ENCODE measurements at places on chromosomes 7 and 10.

- DNase-seq: no peak
Measured at GRCh38 chr10:24475598-24475997, 248.1 kb downstream of the ARHGAP21 start.

DNA sequence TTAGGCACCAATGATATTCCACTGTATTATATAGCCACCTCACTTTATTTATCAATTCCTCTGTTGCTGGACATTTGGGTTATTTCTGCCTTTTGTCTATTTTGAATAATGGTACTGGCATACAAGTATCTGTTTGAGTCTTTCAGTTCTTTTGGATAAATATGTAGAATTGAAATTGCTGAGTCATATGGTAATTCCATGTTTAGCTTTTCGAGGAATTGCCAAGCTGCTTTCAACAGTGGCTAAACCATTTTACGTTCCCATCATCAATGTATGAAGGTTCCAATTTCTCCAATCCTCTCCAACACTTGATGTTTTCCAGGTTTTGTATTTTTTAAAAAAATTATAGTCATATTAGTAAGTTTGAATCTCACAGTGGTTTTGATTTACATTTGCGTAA lies 42.3 kb downstream of the JMJD1C start:
- DNase-seq: no peak

DNA sequence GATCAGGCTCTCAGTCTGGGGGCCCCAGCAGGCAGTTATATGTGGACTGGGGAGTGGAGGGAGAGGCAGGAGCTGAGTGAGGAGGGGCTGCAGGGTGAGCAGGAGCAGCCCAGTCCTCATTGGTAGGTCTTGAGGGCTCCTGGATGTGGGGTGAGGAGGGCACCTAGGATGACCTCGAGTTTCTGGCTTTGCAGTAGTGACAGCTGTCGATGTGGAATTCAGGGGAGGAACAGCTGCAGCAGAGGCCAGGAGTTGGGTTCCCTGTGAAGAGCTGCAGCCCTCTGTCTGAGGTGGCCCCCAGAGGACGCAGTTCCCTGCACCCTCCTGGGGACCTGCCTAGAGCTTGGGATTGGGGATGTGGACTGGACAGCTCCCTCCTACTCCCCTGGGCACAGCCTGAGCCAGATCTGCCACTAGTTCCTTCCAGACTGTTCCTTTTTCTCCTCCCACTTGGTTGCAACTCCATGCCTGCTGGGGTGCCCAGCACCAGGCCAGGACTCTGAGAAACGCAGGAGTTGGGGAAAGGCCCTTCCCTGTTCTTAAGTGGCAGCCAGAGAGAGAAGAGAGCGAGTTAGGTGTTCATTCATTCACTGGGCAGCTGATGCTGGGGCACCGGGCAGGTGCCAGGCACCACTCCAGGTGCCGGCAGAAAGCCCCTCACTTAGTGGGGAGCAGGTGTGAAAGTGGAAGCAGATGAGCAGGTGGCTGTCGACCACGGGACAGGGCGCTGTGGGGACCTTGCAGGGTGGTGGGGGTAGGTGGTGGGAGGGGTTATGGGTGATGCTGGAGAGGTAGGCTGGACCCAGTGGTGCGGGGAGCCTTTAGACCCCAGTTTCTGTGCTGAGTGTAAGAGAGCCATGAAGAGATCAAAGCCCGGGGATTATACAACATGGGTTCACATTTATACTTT lies 57.9 kb downstream of the PRF1 start:
- DNase-seq: no peak

DNA sequence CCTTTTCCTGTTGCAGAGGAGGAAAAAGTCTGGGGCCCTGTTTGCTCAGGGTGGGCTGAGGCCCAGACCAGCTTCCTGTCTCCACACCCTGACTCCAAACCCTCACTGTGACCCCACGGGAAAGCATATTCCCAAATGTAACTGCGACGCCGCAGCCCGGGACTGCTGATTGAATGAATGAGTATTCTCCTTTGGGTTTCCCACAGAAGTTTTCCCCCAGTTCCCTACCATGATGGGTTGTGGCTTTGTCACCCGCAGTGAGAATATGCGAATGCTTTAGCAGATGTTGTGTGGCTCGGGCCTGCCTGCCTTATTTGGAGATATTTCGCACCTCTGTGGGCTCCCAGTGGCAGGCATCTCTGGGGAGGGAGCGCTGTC lies 50.6 kb downstream of the MGMT start:
- no peak for DNase-seq

DNA sequence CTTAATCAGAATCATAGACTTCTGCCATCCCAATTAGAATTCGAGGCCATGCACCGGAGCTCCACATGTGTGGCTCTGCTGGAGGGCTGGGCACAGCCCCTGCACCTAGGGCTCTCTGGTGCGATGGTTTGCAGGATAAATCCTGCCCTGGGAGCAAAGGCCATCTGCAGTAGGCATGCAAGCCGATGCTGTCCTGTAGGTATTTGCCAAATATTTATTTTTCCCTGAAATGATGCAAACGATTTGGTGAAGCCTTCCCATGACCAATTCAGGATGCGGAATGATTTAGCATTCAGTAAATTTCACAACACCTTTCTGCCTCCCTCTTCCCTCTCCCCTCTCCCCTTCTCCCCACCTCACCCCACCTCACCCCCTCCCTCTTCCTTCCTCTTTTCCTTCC lies 170.6 kb downstream of the EBF3 start:
- DNase-seq: no peak

DNA sequence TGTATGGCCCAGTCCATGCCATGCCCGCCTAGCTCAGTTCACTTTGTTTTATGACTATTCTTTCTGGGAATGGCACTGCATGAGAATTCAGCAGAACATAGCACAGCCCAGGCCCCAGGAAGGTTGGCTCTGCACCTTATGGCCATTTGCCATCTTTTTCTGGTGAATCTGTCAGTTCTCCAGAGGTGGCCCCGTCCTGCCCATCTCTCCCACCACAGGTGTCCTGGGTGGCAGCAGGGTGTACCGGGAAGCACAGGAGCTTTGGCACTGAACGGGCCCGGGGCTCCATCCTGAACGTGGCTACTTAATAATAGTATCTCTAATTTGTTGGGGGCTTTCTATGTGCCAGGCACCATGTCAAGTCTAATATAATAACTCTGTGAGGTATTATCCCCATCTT lies 24.7 kb downstream of the GOLGA7B start:
- DNase-seq: no peak

DNA sequence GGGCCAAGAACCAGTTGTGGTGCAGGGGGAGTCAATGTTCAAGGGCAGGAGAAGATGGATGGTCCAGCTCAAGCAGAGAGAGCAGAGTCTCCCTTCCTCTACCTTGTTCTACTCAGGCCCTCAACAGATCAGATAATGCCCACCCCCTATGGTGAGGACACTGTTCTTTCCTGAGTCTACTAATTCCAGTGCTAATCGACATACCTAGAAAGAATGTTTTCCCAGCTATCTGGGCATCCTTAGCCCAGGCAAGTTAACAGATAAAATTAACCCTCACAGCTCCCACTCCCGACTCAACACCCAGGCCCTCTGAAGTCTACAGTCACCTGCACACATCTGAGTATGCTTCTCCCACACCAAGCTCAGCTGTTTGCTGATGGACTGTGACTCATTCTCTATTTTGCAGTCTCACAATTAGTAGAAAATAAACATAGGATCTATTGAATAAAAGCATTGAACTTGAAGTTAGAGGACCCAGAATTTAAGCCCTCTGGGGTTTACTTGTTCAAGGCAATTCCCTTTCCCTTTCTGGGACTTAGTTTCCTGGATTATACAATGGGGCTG lies 17.1 kb downstream of the COL13A1 start:
- no peak for DNase-seq

DNA sequence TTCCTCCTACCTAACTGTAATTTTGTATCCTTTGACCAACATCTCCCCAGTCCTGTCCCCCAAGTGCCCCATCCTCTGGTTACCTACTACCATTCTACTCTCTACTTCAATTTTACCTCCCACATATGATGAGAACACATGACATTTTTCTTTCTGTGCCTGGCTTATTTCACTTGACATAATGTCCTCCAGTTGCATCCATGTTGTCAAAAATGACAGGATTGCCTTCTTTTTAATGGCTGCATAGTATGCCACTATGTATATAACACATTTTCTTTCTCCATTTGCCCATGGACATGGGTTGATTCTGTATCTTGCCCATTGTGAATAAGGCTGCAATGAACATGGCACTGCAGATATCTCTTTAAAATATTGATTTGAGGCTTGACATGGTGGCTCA lies 33.7 kb downstream of the GLI3 start:
- DNase-seq: no peak

DNA sequence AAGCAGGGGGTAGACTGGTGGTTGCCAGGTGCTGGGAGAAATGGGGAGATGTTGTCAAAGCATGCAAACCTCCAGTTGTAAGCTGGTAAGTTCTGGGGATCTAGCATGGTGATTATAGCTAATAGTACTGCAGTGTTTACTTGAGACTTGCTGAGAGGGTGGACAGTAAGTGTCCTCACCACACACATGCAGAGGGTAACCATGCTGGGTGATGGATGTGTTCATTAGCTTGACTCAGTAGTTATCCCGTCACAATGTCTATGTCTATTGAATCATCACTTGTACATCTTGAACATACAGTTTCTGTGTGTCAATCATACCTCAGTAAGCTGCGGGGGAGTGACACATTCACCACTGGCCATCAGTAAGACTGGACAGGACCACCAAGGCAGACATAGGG lies 42.1 kb downstream of the GSDME start:
- no peak for DNase-seq

- no peak for DNase-seq
Measured at GRCh38 chr7:54545241-54545563, 3.0 kb downstream of the VSTM2A start.

DNA sequence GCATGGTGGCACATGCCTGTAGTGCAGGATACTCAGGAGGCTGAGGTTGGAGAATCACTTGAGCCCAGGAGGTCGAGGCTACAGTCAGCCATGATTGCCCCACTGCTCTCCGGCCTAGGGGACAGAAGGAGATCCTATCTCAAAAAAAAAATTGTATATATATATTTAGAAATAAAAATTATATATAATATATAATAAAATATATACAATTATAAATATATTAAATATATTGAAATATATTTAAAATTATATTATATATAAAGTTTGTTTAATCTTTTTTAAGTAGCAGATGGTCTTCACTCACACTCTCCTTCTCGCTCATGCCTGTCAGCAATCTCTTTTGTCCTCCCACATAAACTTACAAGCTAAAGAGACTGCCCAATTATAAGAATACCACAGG lies 58.5 kb downstream of the LMBR1 start:
- no peak for DNase-seq

GRCh38 chr7:158397885-158398284 lies 189.7 kb downstream of the PTPRN2 start:
- DNase-seq: no peak

DNA sequence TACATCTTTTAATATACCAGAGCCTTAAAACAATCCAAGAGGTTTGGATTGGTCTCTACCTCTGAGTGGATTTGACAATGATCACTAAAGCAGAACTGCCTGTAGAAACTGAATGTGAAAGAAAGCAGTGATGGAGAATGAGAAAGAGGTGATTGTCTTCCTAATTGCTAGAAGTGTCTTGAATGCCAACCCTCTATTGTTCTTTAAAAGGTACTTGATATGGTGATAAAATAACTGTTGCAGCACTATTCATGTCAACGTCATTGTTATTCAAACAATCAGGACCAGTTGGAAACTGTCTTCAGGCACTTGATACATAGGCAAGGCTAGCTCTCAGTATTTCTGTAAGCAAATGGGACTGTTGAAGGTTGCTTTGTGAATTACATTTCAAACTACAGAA lies 47.9 kb upstream of the ITPRID1 start:
- no peak for DNase-seq

DNA sequence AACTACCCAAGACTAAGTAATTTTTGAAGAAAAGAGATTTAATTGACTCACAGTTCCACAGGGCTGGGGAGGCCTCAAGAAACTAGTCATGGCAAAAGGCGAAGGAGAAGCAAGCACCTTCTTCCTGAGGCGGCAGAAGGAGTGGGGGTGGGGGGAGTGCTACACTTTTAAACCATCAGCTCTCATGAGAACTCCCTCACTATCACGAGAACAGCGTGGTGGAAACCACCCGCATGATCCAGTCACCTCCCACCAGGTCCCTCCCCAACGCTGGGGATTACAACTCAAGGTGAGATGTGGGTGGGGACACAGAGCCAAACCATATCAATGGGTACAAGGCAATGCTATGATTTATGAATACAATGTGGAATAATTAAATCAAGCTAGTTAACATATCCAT lies 241.9 kb downstream of the PTPRN2 start:
- no peak for DNase-seq

GRCh38 chr10:48213047-48213446 lies 61.4 kb downstream of the FRMPD2 start:
- DNase-seq: no peak

GRCh38 chr7:1409555-1409954 lies 49.7 kb downstream of the MICALL2 start:
- DNase-seq: no peak

- peak; percentile 67 for DNase-seq
Measured at GRCh38 chr10:132098539-132099388, 33.0 kb downstream of the JAKMIP3 start.

GRCh38 chr10:28668363-28669226 lies 8.7 kb upstream of the BAMBI start:
- DNase-seq: no peak

GRCh38 chr10:11299125-11299524 lies 281.5 kb downstream of the CELF2 start:
- DNase-seq: no peak
